ENCODE measurements at places on chromosomes 5 and 9.
A peak's percentile ranks its signal among the peaks of the same experiment; 100 is the strongest.

DNA sequence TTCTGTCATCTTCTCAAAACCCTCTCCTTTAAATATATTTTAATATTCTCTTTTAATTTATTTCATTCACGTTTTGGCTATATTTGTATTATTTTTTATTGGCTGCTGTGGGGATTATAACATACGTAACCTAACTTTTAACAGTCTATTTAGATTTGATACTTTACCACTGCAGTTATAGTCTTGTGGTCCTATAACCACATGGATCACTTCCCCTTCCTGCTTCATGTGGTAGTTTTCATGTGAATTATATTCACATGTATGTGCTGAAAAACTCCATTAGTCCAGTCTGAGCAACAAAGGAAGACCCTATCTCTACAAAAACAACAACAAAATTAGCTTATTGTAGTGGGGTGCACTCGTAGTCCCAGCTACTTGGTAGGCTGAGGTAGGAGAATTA, 34.3 kb downstream of the CENPP start:
- no peak for DNase-seq

GRCh38 chr5:81949462-81949861, 22.4 kb upstream of the ATG10 start:
- no peak for DNase-seq

DNA sequence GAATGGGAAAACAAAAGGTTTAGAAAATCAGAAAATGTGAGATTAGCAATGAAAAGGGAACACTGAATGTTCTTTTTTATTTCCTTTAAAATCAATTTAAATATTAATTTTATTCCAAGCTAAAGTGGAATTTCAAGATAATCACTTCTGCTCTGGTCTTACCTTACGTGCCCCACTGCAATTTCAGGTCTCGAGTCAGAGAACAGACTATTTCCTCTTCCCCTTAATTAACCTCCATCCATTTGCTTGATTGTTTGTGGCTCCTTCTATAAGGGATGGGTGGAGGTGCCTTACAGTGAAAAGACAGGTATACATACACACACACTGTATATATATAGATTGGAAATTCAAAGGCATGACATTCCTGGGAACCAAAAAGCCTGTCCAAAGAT, 137.1 kb downstream of the SUSD1 start:
- DNase-seq: no peak

DNA sequence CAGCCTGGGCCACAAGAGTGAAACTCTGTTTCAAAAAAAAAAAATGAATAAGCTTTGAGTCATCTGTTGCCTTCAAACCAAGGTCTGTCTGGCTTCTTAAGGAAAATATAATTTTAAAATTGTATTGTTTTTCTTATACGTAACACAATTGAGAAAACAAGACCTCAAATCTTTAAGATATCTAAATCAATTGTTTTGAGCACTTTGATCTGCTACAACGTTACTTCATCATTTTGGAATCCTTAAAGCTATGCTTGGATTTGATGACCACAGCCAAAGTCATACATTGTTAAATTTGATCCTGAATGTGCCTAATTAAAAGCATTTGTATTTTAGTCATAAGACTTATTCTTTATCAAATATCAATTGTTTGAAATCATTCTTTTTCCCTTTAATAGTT, 37.7 kb upstream of the VCAN start:
- no peak for DNase-seq

DNA sequence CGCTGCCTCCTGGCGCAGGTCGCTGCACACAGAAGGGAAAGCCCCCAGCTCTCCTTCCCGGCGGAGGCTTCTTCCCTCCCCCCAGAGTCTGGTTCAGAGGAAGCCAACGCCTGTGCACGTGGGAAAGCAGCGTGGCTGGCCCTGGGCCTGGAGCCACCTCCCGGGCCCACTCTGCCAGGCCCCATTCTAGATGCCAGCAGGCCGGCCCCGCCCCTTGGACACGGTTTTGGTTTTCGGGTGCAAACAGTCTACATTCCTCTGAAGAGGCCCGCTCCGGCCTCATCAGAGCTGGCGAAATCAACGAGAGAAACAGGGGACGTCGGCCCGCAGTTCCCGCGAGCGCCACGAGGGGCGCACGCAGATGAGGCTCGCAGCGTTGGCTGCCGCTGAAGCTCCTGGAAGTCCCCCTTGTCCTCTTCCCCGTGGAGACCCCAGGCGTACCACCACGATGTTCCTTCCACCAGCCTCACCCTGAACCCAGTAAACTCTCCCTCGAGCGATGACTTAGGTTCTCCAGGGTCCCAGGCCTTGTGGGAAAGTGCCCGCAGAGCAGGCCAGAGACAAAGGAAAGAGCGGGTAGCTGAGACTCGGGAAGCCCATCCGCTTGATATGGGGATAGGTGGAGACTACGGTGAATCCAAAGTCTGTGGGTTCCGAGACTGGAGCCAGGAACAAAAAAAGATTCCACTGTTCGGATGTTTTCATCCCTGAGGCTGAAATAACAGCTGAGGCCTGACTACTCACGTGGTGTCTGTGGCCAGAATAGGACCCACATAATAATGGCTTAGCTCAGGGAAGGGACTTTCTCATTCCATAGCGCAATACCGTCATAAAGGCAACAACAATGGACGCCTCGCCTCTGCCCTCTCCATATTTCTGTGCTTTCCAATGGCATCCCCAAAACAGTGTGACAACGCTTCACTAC, 64.2 kb downstream of the KLF4 start:
- peak; percentile 40 for DNase-seq

GRCh38 chr9:92492781-92493401, 10.6 kb upstream of the ASPN start:
- DNase-seq: no peak

- DNase-seq: no peak
Measured at GRCh38 chr5:61010467-61011454, 65.8 kb downstream of the NDUFAF2 start.

DNA sequence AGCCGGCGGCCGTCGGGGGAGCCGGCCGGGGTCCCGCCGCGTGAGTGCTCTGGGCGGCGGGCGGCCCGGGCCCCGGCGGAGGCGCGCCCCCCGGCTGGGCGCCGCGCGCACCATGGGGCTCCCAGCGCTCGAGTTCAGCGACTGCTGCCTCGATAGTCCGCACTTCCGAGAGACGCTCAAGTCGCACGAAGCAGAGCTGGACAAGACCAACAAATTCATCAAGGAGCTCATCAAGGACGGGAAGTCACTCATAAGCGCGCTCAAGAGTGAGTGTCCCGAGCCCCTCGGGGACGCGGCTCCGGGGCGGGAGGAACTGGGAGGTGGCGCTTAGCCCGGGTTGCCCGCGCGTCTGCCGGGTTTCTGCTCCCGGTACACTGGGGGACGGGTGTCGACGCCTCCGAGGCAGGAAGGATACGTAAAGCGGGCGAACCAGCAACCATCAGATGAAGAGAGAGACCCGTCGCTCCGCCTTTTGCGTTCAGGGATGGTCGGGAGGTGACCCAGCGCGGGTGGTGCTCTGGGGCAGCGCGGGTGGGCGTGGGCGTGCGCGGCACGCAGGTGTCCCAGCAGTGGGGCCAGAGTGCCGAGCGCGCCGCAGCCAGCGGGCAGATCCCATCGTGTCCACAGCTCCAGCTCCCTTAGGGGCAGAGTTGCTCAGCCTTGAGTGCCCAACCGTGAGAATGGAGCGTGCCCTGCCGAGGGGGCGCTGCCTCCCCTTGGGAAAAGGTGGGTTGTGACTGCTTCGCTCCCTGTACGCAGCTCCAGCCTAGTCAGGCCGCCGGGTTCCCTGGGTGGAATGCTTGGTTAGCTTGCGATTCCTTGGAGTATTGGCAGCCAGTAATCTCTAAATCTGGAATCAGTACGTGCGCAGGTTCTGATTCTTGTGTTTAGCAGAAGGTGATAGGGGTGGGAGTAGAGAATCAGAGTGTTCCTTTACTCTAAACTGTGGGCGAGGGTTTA, 753 bp downstream of the ARHGAP26 start:
- peak; percentile 50 for DNase-seq

DNA sequence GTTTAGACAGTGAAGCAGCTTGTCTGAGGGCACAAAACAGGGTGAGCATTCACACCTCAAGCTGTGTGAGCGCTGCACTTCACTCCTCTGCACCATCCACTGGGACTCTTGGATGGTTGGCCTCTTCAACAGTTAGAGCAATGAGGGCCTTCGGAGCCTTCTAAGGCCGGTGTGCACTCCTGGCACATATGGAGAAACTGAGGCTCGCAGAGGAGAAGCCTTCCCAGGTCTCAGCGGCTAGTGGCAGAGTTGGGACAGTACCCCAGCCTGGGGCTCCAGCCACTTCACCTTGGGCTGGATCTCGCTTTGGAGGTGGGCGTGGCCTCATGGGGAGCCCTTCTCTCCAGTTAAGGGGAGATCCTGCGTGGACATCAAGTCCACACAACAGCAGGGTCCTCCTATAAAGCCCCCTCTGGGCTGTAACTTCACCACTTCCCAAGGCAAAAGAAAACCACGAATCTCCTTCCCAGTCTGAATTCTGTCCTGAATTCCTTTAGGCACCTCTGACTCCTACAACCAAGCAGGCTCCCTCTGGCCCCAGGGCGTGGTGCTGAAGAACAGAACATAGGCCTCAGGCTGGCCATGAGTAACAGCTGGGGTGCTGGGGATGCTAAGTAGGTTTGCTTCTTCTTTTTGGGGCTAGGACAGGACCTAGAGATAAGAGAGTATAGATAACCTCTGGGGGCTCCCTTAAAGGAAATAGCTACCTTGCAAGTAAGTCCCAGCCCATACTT, 30.5 kb upstream of the CSF1R start:
- DNase-seq: no peak

DNA sequence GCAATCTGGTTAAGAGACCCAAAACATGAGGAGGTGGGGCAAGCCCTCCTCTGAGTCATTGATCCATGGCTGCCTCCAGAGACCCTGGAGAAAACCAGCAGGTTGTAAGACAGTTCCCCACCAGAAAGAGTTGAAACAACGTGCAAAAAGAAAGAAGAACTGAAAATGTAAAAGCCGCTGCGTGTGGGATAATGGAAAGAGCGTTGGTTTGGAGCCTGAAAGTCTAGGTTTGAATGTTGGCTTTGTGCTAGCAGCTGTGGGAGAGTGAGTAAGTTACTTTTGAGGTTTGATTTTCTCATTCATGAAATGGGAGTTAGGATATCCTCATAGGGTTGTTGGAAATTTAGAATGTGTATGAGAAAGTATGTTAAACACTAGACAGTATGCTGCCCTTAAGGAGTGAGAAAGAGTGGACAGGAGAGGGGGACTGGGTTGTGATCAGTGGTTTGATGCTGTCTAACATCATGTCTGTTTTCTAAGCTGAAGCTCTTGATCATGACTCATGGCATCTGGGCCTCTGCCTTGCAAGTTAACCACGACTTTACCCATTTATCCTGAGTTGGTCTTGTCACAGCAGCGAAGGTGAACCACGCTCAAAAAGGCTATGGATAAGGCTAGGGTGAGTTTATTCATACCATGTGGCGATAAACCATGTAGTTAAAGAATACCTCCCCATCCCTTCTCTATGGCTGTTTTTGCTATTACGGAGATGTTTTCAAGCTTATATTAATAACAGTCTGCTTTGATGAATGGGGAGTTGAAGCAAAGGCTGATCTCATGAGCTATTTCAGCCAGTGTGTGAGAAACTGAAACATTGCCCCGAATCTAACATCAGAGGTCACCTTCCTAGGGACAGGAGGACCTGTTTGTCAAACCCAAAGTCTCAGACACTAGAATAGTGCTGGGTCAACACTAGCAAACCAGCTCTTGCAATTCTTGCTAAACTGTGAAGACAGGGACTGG, 41.3 kb downstream of the ZNF366 start:
- DNase-seq: no peak

GRCh38 chr5:86979811-86980411, 287.8 kb upstream of the RASA1 start:
- DNase-seq: no peak

GRCh38 chr5:155884041-155884440, 442.9 kb upstream of the SGCD start:
- DNase-seq: no peak

DNA sequence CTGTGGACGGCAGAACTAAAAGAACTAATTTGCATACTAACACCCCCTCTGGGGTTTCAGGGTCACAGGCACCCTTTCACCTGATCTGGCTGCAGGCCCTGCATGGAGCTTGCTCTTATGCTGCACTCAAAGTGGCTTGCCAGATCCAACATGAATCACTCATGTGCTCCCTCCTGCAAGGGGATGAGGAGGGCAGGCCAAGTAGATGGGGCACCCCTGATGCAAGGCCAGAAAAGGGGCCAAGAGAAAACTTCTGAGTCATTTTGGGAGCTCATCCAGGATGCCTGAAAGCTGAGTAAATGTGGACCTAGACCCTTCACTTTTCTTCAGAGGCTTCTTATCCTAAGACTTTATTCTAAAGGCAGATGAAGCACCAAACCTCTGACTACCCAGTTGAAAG, 558.5 kb upstream of the PTGER4 start:
- no peak for DNase-seq

DNA sequence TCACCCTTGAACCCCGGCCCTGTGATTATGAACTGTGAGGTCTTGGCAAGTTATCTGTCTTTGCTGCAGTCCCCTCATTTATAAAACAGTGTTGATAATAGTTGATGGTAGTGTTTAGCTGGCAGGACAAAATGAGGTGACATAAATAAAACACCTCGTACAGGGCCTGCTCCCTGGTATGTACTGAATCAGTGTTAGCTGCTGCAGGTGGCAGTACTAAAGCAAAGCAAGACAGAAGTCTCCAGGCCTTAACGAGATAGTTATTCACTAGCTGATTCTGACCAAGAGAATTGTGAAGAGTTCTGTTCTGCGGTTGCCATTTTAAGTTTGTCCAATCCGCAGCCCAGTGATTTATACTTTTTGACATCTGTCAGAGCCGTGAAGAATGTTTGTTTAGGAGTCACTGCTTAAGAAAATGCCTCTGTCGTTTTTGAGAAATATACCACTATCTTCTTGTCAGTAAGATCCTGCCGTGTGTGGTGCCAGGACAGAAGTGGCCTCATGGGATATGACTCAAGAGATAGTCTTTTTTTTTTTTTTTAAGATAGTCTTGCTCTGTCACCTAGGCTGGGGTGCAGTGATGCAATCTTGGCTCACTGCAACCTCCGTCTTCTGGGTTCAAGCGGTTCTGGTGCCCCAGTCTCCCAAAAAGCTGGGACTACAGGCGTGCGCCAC, 75.9 kb downstream of the KDM4C start:
- no peak for DNase-seq

- DNase-seq: no peak
Measured at GRCh38 chr5:135891791-135892190, 3.9 kb downstream of the IL9 start.

GRCh38 chr9:118457171-118458000, 753.2 kb downstream of the TLR4 start:
- DNase-seq: no peak

- no peak for DNase-seq
Measured at GRCh38 chr5:178143246-178143645, 10.4 kb downstream of the NHP2 start.

All from dorsolateral prefrontal cortex (tissue), 122 donors.